ENCODE measurements at places on chromosomes 6 and 20. TPM values are rescaled to one million over a fixed set of nuclear protein-coding genes. Genes with fewer than 3 reads are reported as not detected.

DNA sequence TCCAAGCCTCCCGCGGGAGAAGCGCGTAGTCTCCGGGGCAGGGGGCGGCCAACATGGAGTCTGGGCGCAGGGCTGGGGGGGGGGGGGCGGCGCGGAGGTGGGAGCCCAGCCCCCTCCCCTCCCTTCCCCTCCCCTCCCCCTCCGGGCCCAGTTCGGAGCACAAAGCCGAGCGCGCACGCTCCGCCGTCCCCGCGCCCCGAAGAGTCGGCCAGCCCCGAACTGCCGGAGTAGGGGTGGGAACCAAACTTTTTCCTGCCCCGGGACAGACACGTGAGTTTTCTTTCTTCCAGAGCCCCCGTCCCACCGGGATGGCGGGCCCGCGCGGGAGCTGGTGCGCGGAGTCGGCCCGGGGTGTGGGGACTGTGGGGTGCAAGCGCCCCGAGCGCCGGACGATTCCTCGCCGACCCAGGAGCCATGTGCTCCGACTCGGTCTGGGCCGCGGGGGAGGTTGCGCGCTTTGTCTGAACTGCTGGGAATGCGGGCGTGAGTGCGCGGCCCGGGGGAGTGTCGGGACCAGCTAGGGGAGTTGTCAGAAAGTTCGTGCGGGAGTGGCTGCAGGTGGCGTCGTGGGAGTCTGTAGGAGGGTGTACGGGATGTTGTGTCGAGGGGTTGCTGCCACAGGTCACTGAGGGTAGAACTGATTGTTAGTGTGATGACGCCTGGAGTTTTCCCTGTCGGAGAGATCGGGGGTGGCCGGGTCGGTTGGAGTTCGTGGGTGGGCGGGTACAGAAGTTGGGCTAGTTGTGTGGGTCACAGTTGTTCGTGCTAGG lies 1.2 kb downstream of the TGIF2 start:
- DNase-seq = no peak

- DNase-seq = no peak
Observed at GRCh38 chr20:3250091-3250504, 11.1 kb upstream of the SLC4A11 start.

DNA sequence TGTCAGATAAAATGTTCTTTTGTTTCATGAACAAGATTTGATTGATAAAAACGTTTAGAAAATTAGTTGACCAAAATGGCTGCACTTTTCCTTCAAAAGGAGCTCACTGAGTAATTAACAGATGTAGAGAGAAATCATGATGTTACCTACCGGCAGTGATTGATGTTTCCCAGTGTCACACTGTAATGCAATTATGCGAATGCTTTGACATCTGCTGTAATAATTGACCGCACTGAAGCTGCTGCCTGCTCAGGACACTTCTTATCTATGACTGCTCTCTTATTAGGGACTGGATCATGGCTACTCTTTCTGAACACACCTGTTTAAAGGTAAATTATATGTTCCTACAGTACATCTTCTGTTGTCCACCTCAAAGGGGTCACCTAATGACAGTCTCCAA lies 94.6 kb downstream of the GPR63 start:
- no peak for DNase-seq

- no peak for DNase-seq
Observed at GRCh38 chr6:34512738-34513115, 43.4 kb downstream of the SPDEF start.

GRCh38 chr20:57902473-57902872 lies 192.7 kb upstream of the PMEPA1 start:
- no peak for DNase-seq

- DNase-seq = no peak
Observed at GRCh38 chr6:83192456-83192855, 609 bp downstream of the PGM3 start.

GRCh38 chr6:90835596-90836212 lies 248.8 kb upstream of the MAP3K7 start:
- no peak for DNase-seq

DNA sequence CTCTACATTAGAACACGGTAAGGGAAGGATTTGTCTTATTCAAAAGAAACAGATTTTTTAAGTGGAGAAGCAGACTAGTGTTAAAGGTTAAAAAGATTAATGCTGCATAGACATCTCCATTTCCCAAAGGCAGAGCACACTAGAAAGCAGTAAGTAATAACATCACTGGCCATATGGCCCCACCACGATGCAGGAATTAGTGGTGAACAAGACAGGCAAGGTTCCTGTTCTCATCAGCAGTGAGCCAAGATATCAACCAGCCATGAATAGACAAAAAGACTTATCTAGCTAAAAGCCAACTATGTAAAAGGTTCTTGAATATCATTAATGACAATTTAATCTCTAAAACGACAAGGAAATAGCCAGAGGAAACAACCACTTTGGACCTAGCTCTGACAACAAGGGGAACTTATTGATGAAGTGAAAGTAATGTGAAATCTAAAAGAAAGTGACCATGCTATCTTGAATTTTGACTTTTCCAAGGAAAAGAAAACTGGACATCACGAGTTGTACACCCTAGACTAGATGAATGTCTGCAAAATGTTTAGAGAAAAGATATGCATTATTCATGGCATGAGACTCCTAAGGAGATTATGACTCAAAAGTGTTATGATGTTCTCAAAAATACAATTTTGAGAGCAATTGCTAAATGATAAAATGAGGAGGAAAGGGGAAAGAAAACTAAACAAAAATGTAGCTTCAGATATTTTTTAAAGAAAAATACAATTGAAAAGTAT lies 157.9 kb upstream of the STXBP5 start:
- no peak for DNase-seq

DNA sequence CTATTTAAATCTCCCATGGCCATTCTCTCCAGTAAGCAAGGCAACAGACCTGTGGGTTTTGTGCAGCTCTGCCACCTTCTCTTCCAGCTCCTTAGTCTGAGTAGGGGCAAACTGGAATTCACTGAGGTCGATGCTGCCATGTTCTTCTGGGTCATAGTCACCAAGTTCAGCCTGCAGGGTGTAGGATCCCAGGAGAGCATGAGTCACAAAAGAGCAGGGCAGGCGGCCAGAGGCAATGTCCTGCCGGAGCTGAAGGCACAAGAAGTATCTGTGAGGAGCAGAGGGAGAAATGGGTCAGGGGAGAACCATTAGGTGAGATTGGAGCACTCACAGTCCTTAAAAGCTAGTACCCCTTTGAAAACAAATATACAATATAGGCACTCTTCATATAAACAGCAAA lies 73.7 kb downstream of the SMLR1 start:
- DNase-seq = no peak

DNA sequence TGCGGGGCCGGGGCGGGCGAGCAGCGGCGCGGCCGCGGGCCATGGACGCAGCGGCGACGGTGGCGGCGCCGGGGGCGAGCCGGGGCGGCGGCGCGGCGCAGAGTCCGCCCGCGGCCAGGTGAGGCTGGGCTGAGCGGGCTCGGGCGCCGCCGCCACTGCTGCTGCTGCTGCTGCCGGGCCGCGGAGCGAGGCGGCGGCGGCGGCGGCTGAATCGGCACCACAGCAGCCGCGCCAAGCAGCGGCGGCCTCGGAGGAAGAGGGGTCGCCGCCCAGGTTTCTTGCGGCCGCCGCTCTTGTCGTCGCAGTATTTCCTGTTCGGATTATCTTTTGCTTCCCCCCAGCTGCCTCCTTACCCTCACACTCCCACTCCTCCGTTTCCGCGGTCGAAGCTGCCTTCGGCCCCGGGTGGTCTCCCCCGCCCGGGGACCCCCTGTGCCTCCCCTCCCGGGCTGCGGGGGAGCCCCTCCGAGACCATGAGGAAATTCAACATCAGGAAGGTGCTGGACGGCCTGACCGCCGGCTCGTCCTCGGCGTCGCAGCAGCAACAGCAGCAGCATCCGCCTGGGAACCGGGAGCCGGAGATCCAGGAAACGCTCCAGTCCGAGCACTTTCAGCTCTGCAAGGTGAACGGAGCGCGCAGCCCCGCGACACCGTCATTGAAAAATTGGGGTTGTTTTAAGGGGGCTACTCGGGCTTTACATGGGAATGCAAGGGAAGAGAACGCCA lies at the start of gene STXBP5:
TSS of gene STXBP5 (plus strand) at position 358 of the 726 bp plus-strand sequence. CDS start at position 474, 116 bp downstream.
- no peak for DNase-seq

- DNase-seq = no peak
Observed at GRCh38 chr20:2801286-2801728, 880 bp upstream of the CPXM1 start.

DNA sequence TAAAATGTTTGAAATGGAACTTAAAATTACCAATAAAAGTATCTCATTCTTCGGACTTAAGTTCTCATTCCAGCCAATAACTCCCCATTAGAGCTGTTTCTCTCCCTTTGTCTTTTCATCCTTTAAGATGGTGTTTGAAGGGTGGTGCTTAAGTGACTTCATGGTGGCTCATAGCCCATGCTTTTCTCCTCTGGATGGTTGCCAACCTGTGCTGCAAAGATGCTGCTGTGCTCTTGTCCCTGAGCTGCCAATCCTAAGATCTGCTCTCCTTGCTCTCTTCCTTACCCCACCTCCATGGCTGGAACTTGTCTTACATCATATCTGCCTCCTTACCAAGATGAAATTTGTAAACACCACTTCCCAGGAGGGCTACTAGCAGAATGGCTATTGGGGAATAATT lies 31.6 kb upstream of the PNRC1 start:
- no peak for DNase-seq

DNA sequence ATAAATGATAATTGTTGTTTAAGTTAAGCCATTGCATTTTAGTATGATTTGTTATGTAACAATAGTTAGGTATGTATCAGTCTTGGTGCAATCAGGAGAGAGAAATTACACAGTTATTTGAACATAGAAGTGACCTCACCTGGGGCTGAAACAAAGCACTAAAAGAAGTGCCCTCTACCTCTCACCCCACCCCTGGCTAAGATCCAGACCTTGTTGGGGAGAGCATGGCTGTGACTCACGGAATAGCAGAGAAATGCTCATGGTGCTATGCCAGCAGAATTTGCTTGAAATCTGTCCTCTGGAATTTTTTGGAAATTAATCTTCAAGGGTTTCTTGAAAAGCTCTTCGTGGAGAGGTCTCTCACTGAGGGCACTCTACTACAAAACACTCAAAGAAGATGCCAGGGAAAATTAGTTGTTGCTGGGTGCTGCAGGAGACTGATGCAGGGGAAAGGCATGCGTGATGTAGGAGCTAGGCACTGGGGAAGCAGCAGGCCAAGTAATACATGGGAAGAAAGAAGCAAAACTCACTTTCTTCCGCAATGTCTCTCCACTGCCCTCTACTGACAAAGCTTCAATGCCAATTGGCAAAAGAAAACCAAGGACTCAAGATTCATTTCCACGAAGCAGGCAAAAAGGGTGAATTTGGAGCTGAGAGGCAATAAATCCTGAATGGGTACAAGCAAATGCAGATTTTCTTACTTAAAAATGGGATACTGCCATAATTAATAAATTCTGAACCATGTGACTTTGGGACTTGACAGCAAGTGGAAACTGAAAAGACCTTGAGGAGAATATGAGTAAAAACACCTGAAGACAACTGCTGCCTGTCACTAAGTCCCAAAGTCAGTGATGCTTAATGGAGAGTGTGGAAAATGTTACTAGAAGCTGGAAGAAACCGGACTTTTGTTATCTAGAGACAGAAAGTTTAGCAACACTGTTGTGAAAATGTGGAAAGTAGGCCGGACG lies 136.3 kb upstream of the ZNF184 start:
- DNase-seq = no peak

- DNase-seq = no peak
Observed at GRCh38 chr20:47703748-47704147, 81.5 kb downstream of the SULF2 start.

GRCh38 chr6:6497976-6498375 lies 90.5 kb upstream of the LY86 start:
- no peak for DNase-seq

- no peak for DNase-seq
Observed at GRCh38 chr6:9315966-9316650, 880.8 kb upstream of the SLC35B3 start.

DNA sequence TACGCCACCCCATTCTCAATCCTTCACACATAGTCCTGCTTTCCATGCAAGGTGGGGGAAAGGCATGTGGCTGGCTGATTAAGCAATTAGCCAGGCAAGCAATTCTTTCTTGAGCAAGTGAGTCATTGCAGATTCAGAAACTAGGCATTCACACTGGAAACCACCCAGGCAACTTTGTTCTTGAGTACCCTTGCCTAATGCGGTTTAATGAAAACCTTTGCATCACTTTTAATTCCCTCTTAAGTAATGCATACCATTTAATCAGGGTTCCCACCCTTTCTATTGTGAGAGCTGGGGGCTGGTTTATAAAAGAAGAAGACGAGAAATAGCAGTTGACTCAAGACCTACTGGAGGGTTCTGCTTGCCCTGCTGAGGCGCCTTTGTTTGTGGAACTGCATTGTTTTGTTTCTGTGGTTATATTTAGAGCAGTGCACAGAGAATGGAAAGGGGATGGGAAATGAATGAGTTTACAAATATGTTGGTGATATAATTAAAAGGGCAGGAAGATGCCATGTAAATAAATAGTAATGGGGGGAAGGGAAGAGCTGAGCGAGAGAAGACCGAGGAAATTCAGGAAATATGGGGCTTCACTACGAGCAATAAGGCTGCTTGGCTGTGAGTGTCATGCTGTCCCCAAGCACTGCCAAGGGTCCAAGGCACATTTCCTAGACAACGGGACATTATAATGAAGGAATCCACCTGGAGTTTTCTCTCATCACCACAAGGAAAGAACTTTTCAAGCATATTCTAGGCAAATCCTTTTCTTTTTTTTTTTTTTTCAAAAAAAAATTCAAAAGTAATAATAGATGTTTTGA lies 48.8 kb upstream of the TSHZ2 start:
- no peak for DNase-seq

- no peak for DNase-seq
Observed at GRCh38 chr6:43310624-43311023, 2.0 kb upstream of the CRIP3 start.

GRCh38 chr6:111739257-111739696 lies 133.6 kb upstream of the TRAF3IP2 start:
- DNase-seq = no peak

DNA sequence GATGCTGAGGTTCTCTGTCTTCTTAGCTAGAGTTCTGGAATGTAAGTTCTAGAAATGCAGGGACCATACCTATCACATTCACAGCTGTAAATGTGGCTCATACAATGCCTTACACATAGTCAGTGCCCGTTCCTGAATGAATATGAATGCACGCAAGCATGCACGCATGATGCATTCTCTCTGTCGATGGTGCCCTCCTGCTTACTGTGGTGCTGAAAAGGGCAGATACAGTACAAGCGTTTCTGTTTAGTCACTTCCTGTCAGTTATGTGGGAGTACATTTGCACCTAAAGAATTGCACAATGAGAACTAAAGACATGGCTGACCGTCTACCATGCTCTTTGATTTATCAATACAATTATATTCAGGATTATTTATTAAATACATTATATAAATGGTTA lies 152.2 kb upstream of the SOX4 start:
- DNase-seq = no peak

Gene MCCD1
- not detected for total RNA-seq

Gene RTF2
- 47.1 TPM for total RNA-seq

Gene MUCL3
- 0.49 TPM for total RNA-seq

Gene LYRM2
- 14.5 TPM for total RNA-seq

Gene AHI1
- 28.7 TPM for total RNA-seq

Gene RUNX2
- total RNA-seq = 13.0 TPM

Gene HLA-DMB
- 10.3 TPM for total RNA-seq

Gene DDAH2
- total RNA-seq = 108 TPM

Gene PPP1R16B
- total RNA-seq = 6.4 TPM

Gene IL22RA2
- not detected for total RNA-seq

Gene DSP
- total RNA-seq = 802 TPM

Gene NNAT
- 8.3 TPM for total RNA-seq

Gene ULBP1
- not detected for total RNA-seq
